ENCODE measurements at places on chromosomes 11 and 22.

DNA sequence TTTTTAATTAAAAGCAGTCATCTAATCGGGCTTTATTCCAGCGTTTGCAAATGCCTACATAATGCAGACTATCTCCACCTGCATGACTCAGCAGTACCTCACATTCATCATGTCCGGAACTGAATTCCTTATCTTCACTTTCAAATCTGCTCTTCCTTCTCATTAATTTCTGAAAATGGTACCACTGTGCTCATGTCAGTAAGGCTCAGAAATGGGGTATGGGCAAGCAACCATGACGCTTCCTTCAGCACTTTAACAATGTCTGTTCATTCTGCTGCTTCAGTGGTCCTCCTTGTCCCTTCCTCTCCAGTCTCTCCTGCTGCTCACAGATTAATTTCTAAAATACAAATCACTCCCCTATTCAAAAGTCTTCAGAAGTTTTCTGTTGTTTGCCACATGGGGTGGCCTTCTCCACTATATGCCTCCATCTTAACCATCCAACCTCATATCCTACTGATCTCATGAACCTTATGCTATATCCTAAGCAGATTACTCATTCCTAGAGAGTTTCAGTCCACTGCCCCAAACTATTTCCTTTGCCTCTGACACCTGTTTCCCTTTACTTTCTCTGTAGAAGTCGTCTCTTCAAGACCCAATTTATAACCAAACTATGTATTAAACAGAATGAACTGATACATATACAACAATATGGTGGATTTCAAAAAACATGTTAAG is 7.0 kb downstream of the GTF2H1 start:
- no peak for DNase-seq

DNA sequence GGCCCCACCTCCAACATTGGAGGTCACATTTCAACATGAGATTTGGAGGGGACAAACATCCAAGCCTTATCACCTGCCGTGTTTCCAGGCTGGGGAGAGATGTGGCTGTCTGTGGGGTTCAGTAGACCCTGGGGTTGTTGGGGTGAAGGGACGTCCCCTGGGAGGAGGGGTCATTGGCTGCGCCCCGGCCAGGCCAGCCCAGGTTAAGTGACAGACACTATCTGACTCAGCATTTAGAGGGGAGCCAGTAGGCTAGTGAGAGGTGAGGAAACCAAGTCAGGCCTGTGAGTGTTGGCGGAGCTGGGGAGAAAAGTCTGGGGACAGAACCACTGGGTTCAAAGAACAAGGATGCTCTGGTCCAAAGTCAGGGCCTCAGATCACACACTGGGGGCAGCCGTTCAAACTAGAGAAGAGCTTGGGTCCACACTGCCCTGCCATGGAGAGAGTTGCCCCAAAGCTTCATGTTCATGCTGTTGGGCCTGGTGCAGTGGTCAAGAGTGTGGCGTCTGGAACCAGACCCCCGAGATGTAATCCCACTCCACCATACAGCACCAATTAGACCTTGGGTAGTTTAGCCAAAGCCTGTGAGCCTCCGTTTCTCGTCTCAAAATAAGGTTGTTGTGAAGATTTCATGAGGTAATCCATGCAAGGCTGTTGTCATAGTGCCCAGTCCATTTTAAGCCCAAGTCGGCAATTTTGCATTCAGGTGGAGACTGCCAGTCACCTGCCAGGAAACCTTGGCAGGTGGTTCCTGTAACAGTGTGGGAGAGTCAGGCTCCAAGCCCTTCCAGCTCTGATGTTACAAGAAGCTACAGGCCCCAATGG is 1289.6 kb downstream of the TBC1D22A start:
- no peak for DNase-seq

GRCh38 chr11:43582863-43583462 is 97.6 kb upstream of the HSD17B12 start:
- no peak for DNase-seq

- DNase-seq, result no peak
These were observed 34.5 kb upstream of the DEUP1 start for GRCh38 chr11:93295921-93296575.

GRCh38 chr11:73142128-73142377 is at the start of gene FCHSD2:
Gene FCHSD2, minus strand, starts transcription at chr11:73142318. Its CDS starts 441 bp downstream, at chr11:73141877.
- no peak for DNase-seq

DNA sequence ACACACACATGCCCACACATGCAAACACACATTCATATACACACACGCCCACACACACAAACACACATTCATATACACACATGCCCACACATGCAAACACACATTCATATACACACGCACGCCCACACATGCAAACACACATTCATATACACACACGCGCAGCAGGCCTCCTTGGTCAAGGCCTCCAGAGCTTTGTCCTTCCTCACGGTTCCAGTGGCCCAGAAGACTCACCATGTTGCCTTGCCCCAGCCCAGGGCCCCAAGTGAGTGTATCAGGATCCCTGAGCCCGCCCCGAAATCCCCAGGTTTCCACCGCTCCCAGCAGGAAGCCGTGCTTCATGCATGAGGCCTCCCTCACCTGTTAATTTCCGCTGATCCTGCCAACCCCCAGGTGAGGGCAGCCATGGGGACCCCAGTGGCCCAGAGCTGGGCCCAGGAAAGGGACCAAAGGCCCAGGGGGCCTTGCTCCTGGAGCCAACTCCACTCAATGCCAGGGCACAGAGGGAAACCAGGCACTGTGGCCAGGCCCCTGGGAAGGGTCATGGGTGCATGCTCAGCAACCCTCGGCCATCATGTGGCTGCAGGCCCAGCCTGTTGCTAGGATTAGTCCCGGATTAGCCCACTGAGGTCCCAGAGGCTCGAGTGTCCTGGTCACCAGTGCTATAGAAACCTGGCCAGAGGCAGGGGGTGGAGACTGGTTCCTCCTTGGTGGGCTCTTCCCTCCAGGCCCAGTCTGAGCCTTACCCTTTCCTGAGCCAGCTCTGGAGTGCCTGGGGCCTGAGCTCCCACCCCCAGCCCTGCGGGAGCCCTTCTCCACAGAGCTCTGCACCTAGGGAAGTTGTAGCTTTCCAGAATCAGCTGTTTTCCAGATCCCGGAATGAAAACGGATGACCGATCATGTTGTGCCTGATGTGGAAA is 34.4 kb downstream of the IGF2 start:
- no peak for DNase-seq

- no peak for DNase-seq
These were observed 18.5 kb downstream of the ATG2A start for GRCh38 chr11:64898541-64898940.

DNA sequence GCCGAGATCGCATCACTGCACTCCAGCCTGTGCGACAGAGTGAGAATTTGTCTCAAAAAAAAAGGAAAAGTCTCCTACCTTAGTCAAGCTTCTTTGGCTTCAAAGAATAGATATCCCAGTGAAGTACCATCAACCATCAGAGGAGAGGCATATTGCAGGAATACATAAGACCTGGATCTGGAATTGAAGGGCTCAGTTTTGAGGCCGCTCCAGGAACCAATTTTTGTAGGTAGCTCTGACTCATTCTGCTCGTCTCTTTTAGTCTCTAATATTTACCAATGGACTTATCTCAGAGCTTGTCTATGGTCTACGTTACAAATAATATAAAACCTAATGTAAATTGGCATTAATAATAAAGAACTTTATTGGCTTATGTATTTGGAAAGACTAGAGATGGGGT is 8.2 kb upstream of the CCDC15 start:
- DNase-seq, result no peak

- no peak for DNase-seq
These were observed 226.3 kb downstream of the DDX10 start for GRCh38 chr11:108891143-108891542.

GRCh38 chr11:63804259-63804658 is 9.0 kb upstream of the SPINDOC start:
- no peak for DNase-seq

DNA sequence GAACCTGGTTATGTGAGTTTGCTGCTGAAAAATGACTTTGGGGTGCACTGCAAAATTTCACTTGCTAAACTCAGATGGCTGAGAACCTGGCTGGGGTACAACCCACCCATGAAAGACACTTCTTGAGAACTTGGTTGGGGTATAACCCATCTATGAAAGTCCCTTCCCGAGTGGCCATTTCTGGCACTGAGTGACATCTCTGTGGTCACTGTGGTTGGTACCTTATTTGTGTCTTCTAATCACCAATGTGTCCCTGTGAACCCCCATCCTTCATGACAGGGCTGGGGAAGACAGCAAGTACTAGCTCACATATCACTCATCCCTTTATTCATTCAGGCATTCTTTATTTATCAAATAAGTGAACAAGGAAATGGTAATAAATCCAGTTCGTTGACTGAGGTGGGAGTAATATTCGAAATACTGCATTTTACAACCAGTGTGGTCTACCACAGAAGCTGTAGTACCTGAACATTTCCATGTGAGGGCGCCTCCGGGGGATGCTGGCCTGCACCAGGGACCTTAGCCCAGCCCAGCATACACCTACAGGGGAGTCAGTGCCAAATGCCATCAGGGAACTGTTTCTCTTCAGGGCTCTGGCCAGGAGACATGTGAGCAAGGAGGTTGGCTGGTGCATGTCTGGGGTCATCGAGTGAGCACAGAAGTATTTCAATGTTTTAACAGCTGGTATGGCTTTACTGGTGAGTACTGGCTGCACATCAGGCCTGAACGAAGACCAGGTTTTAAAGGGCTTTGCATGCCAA is 122.1 kb downstream of the CSNK2A3 start:
- no peak for DNase-seq

DNA sequence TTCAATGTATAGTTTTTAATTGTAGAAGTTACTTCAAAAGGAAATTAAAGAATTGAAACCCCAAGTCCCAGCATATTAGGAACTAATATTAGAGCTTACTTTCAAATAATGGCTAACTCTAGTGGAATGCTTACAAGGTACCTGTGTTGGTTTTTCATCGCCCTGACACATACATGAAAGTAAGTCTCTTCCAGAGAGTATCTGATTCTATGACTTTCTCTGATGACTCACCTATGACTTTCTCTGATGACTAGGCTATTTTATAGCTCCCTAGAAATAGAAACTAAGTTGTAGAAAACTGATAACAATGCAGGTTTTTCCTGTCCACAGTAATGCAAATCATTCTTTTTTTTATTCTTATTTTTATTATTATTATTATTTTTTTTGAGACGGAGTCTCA is 33.6 kb upstream of the MMP7 start:
- no peak for DNase-seq

All from activated gamma-delta T cell treated with Interleukin-2 at 50 U/mL for 16 hours (primary cell).